Panc1 (cell line): ENCODE measurements at places on chromosomes 6 and 20.

GRCh38 chr6:2566048-2566447, 184.7 kb downstream of the MYLK4 start:
- no peak for DNase-seq

DNA sequence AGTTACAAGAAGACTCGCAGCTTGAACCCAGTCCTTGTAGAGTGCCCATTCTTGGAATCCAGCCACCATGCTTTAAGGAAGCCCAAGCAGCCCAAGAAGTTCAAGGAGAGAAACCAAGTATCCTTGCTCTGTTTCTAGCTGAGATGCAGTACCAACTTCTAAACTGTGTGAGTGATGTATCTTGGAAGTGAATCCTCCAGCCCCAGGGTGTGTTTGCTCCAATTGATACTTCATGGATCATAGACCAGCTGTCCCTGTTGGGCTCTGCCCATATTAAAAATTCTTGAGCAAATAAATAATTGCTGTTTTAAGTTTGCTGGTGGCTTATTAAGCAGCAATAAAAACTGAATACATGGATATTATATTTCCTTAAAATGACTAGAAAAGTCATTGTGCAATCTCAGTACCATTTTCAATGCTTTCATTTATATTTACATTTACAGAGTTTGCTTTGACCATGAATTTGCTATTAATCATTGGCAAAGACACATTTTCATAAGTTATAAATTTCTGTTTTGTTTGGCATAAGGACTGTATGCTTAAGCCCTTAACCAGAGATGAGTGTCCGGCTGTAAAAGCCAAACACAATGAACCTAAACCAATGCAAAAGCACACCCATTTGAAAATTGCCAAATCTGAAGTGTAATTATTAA, 9.2 kb downstream of the SPTLC3 start:
- no peak for DNase-seq

DNA sequence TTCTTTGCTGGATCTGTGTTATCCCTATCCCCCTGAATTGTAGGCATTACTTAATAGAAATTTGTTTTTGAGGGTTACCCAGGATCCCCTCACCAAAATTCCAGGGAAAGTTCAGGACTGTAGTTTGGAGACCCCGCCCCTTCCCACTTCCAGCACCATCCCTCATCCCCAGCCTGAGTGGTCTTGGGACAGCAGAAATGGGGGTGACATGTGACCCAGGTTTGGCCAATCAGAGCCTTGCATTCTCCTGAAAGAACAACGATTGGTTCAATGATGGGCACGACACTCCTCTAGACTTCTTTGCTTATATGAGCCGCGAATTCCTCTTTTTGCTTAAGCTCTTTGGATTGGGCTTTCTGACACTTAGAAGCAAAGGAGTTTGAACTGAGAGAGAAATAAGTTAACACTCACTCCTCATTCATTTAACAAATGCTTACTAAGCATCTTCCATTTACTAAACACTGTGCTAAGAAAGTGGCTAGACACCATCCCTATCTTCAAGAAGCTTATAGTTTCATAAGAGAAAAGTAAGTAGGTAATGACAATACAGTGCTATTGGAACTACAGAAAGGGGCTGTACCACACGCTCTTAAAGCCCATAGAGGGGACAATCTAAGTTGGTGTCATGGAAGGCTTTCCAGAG, 24.9 kb upstream of the PAQR8 start:
- DNase-seq = no peak

DNA sequence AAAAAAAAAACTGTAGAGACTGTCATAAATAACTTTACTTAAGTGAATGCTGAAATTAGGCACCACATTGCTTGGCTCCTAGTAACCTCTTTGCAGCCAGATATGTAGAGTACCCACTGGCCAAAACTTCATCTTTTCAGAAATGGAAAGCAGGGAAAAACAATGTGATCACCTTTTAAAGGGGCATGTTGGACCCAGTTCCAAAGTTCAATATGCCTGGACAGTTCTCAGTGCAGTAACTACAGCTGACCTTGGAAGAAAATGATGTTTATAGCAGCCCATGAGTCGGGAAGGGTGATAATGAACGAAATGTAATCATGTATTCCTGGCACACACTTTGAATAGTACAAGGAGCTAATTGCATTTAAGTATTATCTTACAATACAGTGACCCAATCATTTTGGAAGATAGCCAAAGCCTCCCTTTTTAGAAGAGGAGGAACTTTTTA, 93.6 kb upstream of the TAB2 start:
- no peak for DNase-seq

DNA sequence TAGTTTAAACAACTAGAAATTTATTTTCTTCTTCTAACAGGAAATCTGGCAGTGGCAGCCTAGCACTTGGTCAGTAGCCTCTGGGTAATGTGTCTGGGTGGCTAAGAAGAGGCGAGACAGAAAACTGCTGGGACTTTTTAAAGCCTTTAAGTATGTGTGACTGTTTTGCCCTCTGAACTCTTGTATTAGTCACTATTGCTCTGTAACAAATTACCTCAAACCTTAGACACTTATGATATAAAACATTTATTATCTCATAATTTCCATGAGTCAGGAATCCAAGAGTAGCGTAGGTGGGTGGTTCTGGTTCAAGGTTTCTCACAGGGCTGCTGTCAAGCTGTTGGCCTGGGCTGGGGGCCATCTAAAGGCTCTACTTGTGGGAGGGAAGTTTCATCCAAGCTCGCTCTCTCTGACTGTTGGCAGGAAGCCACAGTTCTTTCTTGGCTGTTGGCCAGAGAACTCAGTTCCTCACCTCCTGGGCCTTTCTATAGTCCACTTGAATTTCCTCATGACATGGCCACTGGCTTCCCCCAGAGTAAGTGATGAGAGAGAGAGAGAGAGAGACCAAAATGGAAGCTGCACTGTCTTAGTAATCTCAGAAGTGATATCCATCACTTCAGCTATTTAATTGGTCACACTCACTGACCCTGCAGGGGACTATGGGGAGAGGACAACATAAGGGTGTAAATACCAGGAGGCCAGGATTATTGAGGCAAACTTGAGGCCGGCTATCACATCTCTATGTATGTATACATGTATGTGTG, 17.4 kb upstream of the TBC1D22B start:
- DNase-seq = peak; percentile 85

GRCh38 chr6:169406804-169407203, 153.2 kb upstream of the THBS2 start:
- DNase-seq = no peak

DNA sequence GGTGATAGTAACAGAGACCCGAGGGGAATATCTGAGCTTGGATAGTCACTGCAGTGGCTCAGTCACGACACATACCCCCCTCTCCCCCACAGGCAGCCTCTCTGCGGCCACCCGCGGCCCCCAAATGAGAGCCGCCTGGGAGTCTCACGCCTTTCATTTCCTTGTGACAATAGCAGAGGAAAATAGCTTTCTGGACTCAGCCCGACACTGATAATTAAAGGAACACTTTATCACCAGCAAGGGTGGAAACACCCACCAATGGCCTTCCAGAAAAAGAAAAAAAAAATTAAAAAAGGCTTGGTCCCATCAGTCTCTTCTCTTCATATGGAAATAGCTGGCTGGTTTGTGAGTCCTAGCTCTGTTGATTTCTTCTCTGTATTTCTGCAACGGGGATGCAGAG, 35.1 kb upstream of the KCNG1 start:
- DNase-seq = no peak

DNA sequence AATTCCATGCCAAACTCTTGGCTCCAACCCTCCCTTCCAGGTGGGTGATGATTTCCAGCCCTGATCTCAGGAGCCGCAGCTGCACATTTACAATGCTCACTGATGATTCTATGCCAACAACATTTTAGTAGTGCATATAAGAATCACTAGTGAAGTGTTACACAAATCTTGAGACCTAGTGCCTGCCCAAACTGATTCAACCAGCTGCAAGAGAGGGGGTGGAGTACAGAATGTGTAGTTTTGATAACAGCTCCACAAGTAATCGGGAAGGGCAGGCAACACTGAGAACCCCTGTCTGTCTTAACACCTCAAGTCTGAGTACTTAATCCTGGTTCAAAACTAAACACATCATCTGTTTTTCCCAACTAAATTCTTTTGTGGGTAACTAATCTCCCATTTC, 91.7 kb downstream of the PRDM1 start:
- no peak for DNase-seq

- DNase-seq = no peak
These were observed 79.2 kb downstream of the STXBP5 start for GRCh38 chr6:147283460-147283859.

GRCh38 chr6:4861564-4861963, 85.4 kb downstream of the CDYL start:
- no peak for DNase-seq

DNA sequence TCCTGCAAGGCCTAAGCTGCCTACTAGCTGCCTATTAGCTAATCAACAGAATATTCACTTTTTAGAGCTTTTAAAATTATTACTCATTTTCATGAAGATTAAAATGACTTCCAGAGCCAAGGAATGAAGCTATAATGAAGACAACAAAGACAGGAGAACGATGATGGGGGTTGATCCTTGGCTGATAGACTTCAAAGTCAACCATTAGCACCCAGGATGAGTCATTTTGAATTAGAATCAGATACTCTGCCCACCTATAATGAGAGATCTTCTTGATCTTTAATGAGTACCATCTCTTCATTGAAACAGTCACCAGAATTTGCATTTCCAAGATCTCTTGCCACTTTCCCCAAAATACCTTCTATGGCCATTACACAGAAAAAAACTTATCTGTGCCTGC, 56.7 kb upstream of the CDYL start:
- DNase-seq = no peak

DNA sequence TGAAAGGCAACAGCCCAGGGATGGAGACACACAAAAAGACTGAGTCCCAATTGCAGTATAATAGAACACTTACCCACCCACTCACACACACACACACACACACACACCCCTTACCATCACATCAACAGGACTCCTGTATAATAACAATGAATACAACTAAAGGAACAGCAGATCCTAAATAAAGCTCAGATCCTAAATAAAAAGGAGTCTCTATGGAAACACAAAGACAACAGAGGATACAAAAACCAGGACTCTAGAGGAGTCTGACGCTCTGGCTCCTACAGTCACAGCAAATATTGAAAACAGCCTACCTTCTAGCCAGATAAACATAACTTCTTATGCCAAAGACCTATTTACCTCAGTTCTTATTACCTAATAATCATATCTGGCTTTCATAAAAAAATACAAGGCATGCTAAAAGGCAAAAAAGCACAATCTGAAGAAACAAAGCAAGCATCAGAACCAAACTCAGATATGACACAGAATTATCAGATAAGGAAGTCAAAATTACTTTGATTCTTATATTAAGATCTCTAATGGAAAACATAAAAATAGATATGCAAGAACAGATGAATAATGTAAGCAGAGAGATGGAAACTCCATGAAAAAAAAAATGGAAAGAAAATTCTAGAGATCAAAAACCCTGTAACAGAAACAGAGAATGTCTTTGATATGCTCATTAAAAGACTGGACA, 134.9 kb downstream of the MMUT start:
- DNase-seq = no peak

DNA sequence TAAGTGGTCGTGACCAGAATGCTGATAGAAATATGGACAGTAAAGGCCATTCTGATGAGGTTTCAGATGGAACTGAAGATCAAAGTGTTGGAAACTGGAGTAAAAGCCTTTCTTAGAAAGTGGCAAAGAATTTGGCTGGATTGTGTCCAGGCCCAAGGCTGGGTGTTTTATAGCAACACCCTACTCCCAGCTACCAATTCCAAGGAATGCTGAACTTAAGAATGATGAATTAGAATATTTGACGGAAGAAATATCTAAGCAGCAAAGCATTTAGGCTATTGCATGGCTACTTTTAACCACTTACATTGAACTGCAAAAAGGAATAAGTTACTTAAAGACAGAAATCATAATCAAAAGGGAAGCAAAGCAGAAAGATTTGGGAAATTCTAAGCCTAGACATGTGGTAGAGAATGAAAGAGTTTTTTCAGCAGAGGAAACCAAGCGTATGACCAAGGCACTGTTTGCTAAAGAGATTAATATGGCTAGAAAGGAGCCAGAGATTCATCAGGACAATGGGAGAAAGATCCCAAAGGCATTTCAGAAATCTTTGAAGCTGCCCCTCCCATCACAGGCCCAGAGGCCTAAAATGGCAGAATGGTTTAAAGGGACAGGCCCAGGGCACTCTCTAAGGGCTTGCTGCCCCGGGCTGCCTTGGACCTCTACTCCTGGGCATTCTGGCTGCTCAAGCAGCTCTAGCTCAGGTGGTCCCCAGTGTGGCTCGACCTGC, 25.8 kb downstream of the SDHAF4 start:
- no peak for DNase-seq

GRCh38 chr6:89689732-89690131, 51.2 kb upstream of the LYRM2 start:
- no peak for DNase-seq

DNA sequence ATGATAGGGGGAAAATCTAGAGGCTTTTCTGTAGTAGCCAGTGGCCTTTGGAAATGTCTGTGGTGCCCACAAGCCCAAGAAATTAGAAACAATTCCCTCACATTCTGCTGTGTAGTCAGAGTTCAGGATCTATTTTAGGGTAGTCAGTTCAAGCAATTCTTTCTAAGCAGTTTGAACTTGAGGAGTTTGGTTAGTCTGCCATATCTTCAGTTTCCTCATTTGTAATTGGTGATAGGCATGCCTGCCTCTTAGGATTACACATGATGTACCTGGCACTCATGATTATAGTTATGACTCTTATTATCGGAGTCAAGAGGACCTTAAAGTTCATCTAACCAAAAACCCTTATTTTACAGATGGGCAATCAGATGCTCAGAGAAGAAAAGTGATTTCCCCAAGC, 21.2 kb upstream of the MEP1A start:
- no peak for DNase-seq

DNA sequence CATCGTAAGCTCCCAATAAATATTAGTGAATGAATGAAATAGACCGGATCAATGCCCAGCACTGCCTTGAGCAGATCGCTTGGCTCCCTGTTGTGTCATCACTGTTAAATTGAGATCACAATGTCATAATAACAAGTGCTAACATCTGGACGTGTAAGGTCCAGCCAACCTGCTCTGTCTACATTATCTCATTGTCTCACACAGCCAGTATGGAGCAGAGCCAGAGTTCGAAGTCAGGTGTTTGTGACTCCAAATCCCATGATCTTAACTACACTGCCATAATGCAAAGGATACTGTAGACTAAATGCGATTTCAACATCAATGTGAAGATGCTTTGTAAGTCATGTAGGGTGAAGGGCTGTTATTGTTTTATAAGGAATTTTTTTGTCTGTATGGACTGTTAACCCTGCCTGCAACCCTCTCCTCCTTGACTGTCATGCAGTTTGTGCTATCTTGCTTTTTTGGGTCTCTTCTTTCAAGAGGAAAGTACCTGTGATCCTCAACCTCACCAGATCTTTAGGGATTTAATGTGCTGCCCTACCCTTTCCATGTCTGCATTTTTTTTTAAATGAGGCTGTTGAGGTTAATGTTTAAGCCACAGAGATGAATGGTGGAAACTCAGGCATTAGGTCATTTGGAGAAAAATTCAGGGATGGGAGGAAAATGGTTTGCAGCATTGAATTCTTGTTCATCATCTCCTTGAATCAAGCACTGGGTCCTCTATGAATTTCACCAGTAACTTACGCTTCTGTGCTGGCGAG, 49.0 kb upstream of the OCSTAMP start:
- no peak for DNase-seq
